Esophagus squamous epithelium (tissue), 5 donors: ENCODE measurements at places on chromosomes 12 and 14.

- DNase-seq = no peak
These were observed 18.5 kb upstream of the AMN start for GRCh38 chr14:102903889-102904512.

- DNase-seq = no peak
These were observed 226.2 kb upstream of the CRY1 start for GRCh38 chr12:107319533-107320032.

DNA sequence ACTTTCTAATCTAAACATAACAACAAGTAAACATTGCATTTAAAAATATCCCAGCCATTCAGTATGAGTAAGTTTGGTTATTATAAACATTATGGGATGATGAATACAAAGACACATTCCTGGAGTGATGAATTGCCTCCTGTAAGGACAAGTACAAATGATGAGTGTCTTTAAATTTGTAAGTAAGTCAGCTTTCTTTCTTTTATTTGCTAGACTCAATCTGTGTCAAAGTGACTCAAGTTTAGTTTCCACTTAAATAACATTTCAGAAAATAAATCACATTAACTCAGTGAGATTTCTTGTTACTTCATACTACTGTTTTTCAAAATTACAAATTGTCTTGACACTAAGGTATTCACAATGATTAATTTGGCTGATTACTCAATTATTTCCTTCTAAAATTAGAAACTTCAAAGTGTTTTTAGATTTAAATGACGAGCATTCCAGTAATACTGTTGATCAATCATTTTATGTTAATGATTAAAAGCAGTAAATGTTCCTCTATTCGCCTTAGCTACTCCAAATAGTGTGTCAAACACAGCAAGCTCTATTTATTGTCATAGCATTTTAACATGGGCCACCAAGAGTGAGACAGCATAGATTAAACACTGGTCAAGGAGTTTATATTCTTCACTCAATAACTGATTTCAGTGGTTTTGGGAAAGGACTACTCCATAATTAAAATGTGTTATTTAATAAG is 658.0 kb upstream of the MDGA2 start:
- no peak for DNase-seq

DNA sequence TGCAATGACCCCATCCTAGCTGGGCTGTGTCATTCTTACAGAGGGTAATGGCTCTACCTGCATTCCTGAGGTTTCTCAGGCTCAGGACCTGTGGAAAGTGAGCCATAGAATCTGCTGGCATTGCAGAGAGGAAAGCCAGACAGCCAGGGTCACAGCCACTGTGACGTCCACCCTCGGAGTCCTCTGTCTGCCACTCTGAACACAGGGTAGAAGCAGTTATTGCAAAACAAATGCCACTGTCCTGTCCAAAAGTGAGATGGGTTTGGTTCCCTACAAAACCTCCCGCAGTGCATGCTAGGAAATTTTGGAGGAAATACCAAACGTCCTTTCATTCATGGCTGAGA is 37.8 kb downstream of the TNFAIP2 start:
- DNase-seq = no peak

- no peak for DNase-seq
These were observed 10.3 kb downstream of the MTERF2 start for GRCh38 chr12:106976668-106977067.

GRCh38 chr14:105853089-105853906 is 326.9 kb downstream of the TMEM121 start:
- DNase-seq = no peak

GRCh38 chr14:45868377-45868776 is 615.4 kb upstream of the MIS18BP1 start:
- DNase-seq = no peak

DNA sequence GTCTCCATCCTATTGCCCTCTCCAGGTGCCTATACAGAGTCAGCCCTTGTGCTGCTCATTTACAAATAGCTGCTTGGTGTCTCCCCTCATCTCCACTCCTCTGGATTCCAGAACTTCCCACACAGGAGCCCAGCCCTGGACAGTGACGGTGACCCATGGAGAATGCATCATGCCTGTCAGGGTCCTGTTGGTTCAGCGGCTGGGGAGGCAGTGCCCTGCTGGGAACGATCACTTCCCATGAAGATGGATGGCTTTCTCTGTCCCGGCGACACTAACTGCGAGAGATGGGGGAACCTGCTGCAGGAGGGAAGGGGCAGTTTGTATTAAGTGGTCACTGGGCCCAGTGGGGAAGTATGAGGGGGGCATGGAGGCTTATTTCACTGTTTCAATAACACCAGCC is 395.0 kb upstream of the TBX3 start:
- DNase-seq = no peak

GRCh38 chr12:26135010-26135420 is 10.2 kb upstream of the BHLHE41 start:
- DNase-seq = no peak

GRCh38 chr14:97380539-97380941 is 583.4 kb downstream of the VRK1 start:
- no peak for DNase-seq

GRCh38 chr12:124564971-124565491 is 2.4 kb downstream of the NCOR2 start:
- no peak for DNase-seq

- no peak for DNase-seq
These were observed 21.2 kb upstream of the RNASE12 start for GRCh38 chr14:20612403-20612802.

GRCh38 chr12:67681941-67682620 is 33.5 kb downstream of the DYRK2 start:
- no peak for DNase-seq

DNA sequence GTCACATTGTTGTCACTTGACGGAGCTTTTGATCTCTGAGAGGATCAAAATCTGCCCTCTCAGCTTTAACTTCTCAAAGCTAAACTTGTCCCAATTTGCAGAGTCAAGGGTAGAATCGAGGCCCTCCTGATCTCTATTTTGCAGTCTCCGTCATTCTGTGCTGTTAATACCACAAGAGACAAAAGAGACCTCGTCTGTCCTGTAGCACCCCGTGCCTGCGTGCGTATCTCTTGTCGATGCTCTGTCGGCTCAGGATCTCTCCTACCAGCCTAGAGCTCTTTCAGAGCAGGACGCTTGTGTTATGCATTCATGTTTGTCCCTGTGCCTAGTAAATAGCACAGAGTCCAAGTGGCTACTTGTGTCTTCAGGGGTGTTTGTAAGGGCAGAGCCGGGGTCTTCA is 5.1 kb downstream of the EVL start:
- no peak for DNase-seq

GRCh38 chr14:30621354-30621939 is 672 bp upstream of the SCFD1 start:
- DNase-seq = peak; percentile 4

DNA sequence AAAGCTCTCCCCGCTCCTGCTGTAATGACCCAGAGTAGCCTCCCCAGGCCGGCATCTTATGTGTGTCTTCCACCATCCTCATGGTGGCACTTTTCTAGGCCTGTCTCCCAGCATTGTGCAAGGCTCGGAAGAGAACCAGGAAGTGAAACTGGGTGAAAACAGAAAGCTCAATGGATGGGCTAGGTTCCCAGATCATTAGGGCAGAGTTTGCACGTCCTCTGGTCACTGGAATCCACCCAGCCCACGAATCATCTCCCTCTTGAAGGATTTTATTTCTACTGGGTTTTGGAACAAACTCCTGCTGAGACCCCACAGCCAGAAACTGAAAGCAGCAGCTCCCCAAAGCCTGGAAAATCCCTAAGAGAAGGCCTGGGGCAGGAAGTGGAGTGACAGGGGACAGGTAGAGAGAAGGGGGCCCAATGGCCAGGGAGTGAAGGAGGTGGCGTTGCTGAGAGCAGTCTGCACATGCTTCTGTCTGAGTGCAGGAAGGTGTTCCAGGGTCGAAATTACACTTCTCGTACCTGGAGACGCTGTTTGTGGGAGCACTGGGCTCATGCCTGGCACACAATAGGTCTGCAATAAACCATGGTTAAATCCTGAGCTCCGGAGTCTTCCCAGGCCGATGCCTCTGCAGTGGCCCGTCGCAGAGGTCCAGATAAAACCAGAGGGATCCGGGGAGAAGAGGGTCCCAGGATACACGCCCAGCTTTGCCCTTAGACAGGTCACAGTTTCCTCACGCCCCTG is 15.6 kb downstream of the ACVRL1 start:
- no peak for DNase-seq

DNA sequence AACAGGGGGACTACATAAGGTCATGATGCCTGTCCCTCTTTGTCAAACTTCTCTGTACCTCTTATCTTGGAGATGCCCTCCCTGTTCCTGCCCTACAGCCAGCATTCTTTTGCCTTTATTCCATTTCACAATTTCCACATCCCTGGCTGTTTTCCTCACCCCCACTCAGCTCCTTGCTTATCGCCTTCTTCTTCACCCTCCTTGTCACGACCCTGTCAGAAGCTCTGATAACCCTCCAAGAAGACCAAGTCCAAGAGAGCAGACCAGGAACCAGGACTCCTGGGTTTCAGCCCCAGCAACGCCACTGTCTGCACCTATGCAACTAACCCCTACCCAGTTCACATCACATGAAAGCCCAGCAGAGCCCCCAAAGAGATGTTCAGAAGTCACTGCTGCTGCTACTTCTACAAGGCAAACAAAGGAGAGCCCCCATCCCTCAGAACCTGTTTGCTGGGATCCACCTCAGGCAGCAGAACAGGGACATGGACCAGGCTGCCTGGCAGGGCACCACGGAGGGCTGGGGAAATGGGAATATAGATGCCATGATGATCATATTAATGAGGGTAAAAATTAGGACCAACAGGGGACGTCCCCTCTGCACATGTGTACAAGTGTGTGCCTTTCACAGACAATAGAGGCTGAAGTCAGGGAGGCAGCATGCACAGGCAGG is 92.8 kb downstream of the SINHCAF start:
- DNase-seq = no peak

DNA sequence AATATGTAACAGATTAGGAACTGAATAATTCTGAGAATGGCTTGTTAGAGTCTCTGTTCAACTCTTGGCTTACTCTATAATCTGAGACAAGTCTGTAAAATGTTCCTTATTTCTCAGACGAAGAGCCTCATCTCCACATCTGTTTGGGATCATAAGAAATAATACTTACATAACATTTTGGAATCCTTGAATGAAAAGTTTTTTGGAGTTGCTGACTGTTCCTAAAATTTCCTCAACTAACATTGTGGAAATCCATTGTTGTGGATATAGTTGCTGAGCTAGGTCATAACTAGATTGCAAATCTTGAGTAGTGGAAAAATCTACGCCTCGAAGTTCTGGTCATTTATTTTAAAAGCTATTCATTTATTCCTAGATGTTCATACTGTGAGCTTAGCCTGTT is 402.9 kb downstream of the ZFP36L1 start:
- no peak for DNase-seq

GRCh38 chr12:108106599-108106998 is 22.5 kb upstream of the WSCD2 start:
- no peak for DNase-seq

DNA sequence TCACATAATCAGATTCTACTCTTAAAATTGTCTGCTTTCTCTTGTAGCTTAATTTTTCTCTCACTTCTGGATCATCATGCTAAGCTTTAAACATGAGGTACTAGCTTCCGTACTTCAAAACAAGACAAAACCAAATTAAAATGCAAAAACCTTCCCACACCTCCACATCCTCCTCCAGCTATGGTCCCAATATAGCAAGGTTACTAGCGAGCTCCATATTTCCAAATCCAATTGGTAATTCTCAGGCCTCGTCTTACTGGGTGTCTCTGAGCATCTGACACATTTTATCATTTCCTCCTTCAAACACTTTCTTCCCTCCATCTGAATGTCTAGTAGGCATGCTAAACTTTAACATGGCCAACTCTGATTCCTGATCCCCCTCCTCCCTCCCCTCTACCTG is 7.9 kb upstream of the PAPOLA start:
- DNase-seq = no peak

GRCh38 chr12:75476071-75476470 is 4.5 kb upstream of the GLIPR1 start:
- no peak for DNase-seq

GRCh38 chr12:49092086-49092815 is 2.4 kb downstream of the DHH start:
- DNase-seq = no peak

DNA sequence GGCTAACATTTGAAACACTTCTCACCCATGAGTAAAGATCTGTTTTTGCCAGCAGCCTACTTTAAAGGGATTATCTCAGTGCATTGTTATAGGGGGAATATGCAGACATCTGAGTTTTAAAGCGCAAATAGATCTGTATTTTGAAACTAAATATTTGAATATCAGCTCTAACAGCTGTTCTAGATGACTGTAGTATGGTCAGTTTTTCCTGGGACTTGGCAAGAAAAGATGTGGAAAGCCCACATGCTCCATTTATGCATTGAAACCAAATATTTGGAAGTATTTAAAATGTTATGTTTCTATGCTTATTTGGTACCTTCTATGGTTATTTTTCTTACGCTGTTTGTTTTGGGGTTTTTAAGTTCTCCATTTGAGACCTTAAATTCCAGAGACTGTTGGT is 41.7 kb downstream of the RIC8B start:
- DNase-seq = no peak

DNA sequence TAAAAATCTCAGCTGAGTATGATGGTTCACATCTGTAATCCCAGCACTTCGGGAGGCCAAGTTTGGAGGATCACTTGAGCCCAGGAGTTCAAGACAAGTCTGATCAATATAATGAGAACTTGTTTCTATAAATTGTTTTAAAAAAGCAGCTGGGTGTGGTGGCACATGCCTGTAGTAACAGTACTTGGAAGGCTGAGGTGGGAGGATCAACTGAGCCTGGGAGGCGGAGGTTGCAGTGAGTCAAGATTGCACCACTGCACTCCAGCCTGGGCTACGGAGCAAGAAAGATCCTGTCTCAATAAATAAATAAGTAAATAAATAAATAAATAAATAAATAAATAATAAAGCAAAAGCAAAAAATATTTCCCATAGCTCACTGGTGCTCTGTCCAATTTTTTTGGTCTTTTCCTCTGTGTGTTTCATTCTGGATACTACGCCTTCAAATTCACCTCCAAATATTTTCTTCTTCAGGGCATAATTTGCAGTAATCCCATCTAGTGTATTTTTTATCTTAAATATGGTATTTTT is 32.7 kb upstream of the SNX6 start:
- no peak for DNase-seq

DNA sequence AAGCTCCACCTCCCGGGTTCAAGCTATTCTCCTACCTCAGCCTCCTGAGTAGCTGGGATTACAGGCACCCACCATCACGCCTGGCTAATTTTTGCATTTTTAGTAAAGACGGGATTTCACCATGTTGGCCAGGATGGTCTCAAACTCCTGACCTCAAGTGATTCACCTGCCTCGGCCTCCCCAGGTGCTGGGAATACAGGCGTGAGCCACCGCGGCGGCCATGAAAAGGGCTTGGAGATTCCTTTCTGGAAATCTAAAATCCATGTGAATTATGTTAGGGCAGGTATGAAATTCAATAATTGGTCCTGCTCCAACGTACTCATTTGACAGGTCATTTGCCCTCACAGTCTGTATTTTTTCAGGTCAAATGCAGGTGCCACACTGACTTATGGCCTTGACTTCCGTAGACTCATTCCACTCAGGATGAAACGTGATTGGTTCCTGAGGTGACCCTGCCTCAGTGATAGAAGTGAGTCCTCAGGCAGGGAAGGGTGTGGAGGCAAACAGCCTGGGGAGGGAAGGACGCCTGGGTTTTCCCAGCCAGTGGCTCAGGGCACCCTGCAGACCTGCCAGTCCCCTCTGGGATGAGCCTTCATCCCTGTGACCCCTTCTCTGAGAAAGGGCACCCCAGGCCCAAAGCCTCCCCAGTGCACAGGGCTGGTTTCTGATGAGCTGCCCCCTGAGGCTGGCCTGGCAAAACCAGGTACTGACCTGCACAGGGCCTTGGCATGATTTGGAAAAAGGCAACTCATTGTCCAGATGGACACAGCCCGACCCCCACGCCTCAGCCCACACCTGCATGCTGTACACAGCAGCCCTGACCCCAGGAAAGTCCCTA is 48.7 kb downstream of the PSMA6 start:
- DNase-seq = no peak
